Astrocyte of the cerebellum (primary cell): ENCODE measurements at places on chromosomes 2 and 18.

- DNase-seq: no peak
Observed at GRCh38 chr2:2662037-2662846, 331.2 kb upstream of the MYT1L start.

- DNase-seq: no peak
Observed at GRCh38 chr18:32167980-32168730, 21.7 kb upstream of the MEP1B start.

DNA sequence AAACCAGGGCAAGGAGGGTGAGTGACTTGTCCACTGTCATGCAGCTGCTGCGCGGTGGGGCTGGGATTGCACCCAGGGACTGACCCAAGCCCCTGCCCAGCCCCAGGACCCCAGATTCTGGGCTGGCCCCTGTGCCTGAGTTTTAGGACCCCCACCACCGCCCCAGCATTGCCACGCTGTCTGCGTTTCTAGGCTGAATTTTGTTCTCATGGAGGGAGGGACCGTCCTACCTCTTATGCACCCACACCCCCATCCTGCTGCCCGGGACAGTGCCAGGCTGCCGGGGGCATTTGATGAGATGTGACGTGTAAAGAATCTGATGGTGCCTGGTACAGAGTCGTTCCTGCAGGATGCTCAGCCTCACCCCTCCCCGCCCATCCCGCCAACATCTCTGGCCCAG lies 111.0 kb upstream of the ODC1 start:
- DNase-seq: no peak

GRCh38 chr2:42547446-42548295 lies 20.8 kb upstream of the MTA3 start:
- DNase-seq: no peak

GRCh38 chr18:51390702-51391101 lies 193.2 kb upstream of the MEX3C start:
- DNase-seq: no peak

- no peak for DNase-seq
Observed at GRCh38 chr18:42330296-42330695, 375.3 kb downstream of the PIK3C3 start.

DNA sequence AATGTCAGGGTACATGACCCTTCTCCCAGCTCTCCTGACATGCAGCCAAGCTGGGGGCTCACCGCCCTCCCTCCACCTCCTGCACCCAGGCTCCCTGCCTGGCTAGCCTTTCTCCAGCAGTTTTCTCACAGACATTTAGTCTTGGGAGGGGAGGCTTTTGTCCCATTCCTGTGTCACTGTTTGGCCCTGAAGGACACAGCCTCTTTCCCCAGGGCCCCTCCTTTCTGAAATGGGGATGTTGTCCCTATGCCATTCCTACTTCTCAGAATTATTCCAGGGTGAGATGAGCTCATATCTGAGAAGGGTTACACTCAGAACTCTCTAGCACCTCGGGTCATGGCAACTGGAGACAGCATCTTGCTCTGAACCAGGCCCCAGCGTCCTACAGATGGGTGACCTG lies 47.3 kb upstream of the MRPL33 start:
- DNase-seq: no peak

GRCh38 chr18:48028696-48029095 lies 98.2 kb upstream of the SMAD2 start:
- DNase-seq: no peak

DNA sequence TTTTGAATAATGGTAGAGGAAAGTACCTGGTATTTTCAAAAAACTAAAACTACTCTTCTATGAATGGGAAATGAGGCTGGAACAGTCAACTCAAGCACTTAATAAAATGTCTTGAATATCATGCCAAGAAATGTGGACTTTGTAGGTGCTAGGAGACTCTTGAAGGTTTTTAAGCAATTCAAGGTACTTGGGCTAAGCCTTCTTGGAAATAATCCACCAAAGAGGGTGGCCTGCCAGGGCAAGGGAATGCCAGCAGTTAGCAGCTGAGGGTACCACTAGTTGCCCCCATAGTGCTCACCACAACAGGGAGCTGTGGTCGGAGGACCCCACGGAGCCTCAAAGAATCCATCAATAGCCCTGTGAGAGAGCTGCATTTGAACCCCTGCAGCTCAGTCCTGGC lies 14.6 kb upstream of the ACYP2 start:
- DNase-seq: no peak

GRCh38 chr2:224271617-224272236 lies 130.2 kb downstream of the FAM124B start:
- DNase-seq: no peak

DNA sequence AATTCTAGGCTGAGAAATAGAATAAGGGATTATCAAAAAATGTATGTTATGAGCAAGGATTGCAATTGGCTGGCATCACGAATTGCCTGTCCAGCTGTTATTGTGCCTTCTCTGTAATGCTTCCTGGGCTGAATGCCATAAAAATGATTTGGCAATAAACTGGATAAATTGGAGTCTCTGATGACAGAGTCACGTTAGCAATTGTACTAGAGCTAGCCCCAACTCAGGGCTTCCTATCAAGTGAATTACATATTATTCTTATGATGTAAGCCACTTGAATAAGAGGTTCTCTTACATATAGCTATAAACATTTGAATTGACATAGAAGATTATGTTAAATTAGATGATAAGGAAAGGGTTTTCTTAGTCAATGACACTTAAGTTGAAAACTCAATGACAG lies 607.5 kb upstream of the REG3G start:
- DNase-seq: no peak

DNA sequence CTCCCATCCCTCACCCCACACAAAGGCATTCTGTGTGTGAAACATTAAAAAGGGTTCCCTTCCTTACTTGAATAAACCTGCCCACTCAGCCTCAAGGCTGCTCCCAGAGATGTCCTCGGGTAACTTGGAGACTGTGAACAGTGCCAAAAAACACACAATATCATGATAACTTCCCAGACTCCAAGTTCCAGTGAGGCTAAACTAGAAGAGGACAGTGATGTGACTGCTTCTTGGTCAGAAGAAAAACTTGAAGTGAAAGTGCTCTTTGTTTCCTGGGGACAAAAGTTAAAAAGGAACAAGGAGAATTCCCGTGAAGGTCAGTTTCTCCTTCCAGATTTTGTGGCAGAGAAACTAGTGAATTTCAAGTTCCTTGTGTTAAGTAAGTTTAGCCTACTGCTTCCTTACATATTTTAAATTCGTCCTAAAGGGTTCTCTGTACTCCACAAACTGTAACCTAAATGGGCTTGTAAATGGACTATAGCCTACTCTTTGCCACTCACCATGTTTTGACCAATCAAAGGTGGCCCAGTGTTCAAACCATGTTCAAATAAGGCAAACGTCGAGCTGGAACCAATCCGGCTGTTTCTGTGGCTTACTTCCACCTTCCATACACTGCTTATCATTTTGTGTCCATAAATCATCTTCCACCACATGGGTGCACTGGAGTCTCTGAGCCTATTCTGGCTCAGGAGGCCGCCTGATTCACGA lies 20.4 kb downstream of the TPRKB start:
- no peak for DNase-seq

- DNase-seq: peak; percentile 18
Observed at GRCh38 chr2:118202707-118203303, 114.5 kb downstream of the INSIG2 start.
